ENCODE measurements at places on chromosomes 4 and X.

GRCh38 chrX:119654112-119654531 is 38.8 kb downstream of the SEPTIN6 start:
- no peak for DNase-seq

- no peak for DNase-seq
These were observed 34.7 kb downstream of the FRMPD3 start for GRCh38 chrX:107484002-107484726.

GRCh38 chr4:70183168-70183939 is 12.2 kb upstream of the ODAM start:
- DNase-seq: peak; percentile 28

DNA sequence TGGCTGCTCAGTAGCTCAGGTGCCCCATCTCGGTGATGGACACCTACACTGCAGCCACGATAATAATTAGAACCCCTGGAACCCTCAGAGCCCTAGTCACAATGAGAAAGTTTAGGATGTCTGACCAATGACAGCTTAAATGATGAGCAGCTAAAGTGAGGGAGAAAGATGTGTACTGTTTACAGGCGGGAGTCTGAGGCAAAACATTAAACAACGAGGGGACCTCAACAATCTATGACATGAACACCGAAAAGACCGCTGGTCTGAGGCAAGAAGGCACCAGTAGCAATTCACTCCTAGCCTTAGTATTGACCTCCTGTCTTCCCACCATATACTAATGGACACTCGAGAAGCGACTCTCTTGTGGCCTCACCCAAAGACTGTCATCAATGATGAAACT is 369.5 kb upstream of the SMIM31 start:
- no peak for DNase-seq

- DNase-seq: no peak
These were observed 170.7 kb downstream of the GASK1B start for GRCh38 chr4:158002173-158002572.

GRCh38 chr4:138259824-138260223 is 17.7 kb upstream of the SLC7A11 start:
- DNase-seq: peak; percentile 7

- no peak for DNase-seq
These were observed 134.4 kb upstream of the JADE1 start for GRCh38 chr4:128675083-128675482.

DNA sequence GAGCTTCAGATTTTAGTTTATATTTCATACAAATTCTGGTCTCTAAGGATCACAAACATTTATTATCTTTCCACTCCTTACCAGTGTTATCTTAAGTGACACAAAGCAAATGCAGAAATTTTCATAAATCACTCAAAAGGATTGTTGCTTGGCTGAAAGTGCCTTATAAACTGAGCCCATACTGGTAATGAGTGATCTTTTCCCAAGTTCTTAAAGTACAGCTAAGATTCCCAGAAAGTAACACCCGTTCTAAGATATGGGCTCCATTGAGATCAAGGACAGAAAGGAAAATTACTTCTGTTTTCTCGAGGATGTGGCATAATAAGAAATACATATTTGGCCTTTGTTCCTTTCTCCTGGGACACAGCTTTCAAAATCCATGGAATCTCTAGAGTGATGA is 313.7 kb downstream of the ARHGAP24 start:
- no peak for DNase-seq

- peak; percentile 90 for DNase-seq
These were observed 54.8 kb downstream of the C4orf51 start for GRCh38 chr4:145734576-145735346.

DNA sequence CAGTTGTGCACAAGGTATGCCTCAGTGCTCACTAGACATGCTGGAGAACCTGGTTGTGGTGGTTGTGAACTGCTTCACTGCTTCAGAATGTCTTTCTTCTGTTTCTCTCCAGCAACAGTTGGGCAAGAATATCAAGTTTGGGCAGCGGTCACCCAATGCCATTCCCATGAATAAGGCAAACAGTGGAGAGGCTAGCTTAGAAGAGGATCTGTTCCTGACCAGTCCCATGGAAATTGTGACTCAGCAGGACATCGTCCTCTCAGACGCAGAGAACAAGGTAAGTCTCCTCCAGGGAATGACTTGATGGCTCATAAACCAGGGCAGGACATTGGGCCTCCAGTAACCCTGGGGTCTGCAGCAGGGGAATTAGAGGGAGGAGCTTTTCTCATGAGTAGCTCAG is 79.9 kb downstream of the AASDH start:
- DNase-seq: peak; percentile 85

- no peak for DNase-seq
These were observed 319.5 kb upstream of the POF1B start for GRCh38 chrX:85698921-85699320.

DNA sequence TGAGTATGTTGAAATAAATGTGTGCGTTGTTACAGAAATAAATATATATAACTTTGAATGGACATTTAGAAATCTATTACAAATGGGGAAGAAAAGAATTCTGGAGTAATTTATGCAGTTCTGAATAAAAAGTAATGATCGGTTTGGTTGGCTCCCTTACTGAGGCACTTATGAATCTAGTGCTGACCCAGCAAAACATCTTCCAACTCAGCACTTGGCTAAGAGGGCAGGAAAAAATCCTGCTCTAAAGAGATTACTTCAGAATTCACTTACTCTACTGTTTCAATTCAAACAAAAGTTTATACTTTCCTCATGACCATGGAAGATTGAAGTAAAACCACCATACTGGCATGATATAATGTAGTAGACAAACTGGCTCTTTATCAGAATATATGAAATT is 123.9 kb upstream of the RXFP1 start:
- DNase-seq: no peak

DNA sequence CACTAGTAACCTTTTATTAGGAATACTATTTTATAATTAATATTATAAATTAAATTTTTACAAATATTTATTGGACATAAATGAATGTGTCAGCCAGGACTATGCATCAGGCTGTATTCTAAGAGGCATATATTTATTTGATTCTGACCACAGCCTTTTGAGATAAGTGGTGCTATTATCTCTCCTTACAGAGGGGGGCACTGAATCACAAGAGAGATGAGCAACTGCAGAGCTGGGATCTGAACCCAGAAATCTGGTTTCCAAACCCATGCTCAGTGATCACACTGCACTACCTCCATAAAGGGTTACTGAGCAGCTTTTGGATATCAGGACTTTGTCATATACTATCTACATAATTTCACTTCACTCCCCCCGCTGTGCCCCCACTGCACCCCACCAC is 322.0 kb downstream of the TMA16 start:
- DNase-seq: no peak

- DNase-seq: no peak
These were observed 88.3 kb upstream of the BMP2K start for GRCh38 chr4:78687818-78688217.

- no peak for DNase-seq
These were observed 30.4 kb downstream of the LAMTOR3 start for GRCh38 chr4:99863804-99864203.

- DNase-seq: peak; percentile 18
These were observed 6.8 kb downstream of the MMAA start for GRCh38 chr4:145625677-145626622.

DNA sequence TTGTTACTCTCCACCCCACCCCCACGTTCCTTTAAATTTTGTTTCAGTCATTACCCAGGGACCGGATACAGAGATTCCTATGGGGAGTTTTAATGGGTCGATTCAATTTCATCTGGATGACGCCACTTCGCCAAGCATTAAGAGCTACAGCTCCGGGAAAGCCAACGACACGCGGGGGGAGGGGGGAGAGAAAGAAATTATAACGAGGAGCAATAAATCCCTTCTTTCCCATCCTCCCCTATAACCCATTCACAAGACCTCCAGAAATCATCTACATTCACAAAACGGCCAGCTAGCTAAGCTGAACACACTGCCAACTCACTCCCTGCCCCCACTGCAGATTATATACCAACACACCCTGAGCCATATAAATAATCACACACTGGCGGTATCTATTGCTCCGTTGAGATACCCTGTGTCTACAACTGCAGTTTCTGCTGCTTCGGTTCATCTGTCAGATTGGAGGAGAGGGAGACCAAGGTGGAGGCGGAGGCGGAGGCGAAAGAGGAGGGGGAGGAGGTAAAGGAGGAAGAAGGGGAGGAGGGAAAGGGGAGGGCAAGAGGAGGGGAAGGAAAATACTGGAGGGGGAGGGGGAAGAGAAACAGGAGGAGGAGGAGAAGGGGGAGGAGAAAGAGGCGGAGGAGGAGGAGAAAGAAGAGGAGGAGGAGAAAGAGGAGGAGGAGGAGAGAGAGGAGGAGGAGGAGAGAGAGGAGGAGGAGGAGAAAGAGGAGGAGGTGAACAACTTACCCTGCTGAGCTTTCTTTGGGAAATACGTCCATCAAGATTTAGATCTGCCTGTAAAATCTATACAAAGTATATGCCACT is 113.9 kb upstream of the VAMP7 start:
- peak; percentile 78 for DNase-seq

DNA sequence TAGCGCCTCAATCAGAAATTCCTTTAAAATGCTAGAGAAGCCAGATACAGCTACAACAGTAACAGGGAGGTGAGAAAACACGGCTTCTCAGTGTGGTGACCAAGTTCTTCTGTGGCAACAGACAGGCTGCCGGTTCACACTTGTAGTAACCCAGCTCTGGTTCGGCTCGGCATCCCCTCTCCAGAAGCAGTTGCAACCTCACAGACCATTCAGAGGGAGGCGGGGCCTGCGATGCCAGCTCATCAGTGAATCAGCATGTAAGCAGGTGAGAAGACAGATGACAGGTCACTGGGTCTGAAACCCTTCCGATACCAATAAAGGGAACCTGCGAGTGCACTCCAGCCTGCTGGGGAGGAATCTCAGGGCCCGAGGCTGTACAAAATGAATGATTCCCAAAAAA is 251.0 kb downstream of the KCNIP4 start:
- DNase-seq: peak; percentile 46

DNA sequence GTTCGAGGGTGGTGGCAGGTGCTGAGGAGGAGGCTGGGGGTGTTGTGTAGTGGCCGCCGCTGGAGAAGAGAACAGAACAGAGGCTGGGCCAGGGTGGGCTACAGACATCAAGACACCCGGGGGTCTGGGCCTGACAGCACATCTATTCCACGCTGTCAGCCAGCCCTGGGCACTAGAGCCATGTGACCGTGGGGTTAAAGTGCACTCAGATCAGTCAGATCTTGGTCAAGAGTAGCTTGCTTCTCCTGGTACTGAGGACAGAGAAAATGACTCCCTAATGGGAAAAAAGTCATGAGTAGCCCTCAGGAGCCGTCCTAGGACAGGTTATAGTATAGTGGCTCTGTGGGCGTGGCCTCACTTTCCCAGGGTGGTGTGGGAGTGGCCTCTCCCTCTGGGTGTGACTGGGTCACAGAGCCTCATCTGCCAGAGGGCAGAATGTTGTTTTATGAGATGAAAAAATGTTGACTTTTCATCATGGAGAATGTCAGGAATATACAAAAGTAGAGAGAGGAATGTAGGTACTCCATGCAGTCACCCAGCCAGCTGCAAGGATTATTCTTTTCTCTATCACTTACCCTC is 19.4 kb downstream of the TRMT44 start:
- peak; percentile 52 for DNase-seq

GRCh38 chr4:157244348-157244747 is 23.8 kb downstream of the GRIA2 start:
- DNase-seq: no peak

GRCh38 chrX:37658343-37659030 is 27.1 kb upstream of the XK start:
- DNase-seq: no peak

- DNase-seq: no peak
These were observed 21.1 kb downstream of the ACSL1 start for GRCh38 chr4:184804621-184805020.

- DNase-seq: no peak
These were observed 77.2 kb downstream of the SNX25 start for GRCh38 chr4:185286571-185286970.

All from Caki2 (cell line).